ENCODE measurements at places on chromosomes 2 and 18. TPM values are rescaled to one million over a fixed set of nuclear protein-coding genes. Genes with fewer than 3 reads are reported as not detected.

GRCh38 chr18:49025426-49025766 lies 74.6 kb upstream of the SMAD7 start:
- H3K4me1 ChIP-seq: peaks cover 4% of the 10 kb centered on the region
- H3K27me3 ChIP-seq: no peaks in the 10 kb centered on the region
- H3K36me3 ChIP-seq: no peaks in the 10 kb centered on the region
- DNase-seq: no peak
- H3K27ac ChIP-seq: no peak overlapping the region

TRMT61B gene
- 21.1 TPM for polyA plus RNA-seq

UGT1A4 gene
- not detected for polyA plus RNA-seq

DUSP19 gene
- 1.1 TPM for polyA plus RNA-seq

PROKR1 gene
- polyA plus RNA-seq: not detected

DNA sequence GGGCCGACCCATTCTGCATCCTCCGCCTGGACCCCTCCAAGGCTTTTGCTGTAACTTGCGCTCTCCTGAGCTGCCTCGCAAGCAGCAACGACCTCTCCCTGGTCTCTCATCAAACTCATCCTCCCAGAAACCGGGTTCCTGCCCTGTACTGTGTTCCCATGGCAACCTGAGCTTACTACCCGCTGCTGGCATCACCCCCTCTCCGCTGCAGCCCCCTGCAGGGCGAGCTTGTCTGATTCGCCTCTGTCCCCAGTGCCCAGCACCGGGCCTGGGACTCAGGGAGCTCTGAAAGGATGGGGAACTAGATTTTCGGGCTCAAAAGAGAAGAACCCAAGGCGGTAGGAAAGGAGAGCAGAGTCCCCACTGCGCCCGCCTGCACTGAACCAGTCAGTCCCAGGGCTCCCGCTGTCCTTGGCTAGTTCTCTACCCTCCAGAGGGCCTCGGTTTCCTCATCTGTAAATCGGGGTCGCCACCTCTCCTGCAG lies 463 bp downstream of the HS1BP3 start:
- peak overlapping the region; percentile 39 for H3K27ac ChIP-seq
- H3K4me3 ChIP-seq: peak overlapping the region; percentile 83
- H3K4me1 ChIP-seq: peaks cover 7% of the 10 kb centered on the region
- peak; percentile 83 for DNase-seq
- no peaks in the 10 kb centered on the region for H3K36me3 ChIP-seq

CEP68 gene
- polyA plus RNA-seq: 10.7 TPM

GRCh38 chr2:67660871-67661270 lies 263.7 kb downstream of the ETAA1 start:
- DNase-seq: peak; percentile 61
- H3K27me3 ChIP-seq: no peaks in the 10 kb centered on the region
- H3K27ac ChIP-seq: no peak overlapping the region
- peaks cover 9% of the 10 kb centered on the region for H3K4me1 ChIP-seq
- no peak overlapping the region for H3K4me3 ChIP-seq

GRCh38 chr2:172976116-172976515 lies 99.5 kb upstream of the MAP3K20 start:
- H3K27me3 ChIP-seq: no peaks in the 10 kb centered on the region
- no peak overlapping the region for H3K4me3 ChIP-seq
- H3K4me1 ChIP-seq: no peaks in the 10 kb centered on the region
- DNase-seq: no peak
- H3K36me3 ChIP-seq: no peaks in the 10 kb centered on the region

DNA sequence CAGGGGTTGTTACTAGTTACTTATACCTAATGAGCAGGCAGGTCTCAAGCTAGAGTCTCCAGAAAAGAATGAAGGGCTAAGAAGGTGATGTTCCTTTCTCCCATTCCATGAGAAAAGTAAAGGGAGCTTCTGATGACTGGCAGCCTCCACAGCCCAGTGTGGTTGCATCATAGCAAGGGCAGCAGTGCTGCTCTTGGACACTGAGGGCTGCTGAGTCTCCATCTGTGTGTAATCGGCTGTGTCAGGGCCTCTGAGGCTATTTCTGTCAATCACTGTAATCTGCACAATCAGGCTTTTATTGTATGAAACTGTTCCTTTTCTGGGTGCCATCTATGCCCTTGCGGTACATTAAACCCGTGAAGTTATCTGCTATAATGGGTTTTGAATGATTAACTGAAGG lies 164.1 kb upstream of the FBXO11 start:
- no peak for DNase-seq
- peaks cover 4% of the 10 kb centered on the region for H3K27me3 ChIP-seq
- H3K27ac ChIP-seq: no peak overlapping the region
- no peaks in the 10 kb centered on the region for H3K36me3 ChIP-seq
- H3K4me3 ChIP-seq: no peak overlapping the region
- no peaks in the 10 kb centered on the region for H3K4me1 ChIP-seq

RAB6D gene
- 0.15 TPM for polyA plus RNA-seq

SFTPB gene
- not detected for polyA plus RNA-seq

ITPRIPL1 gene
- polyA plus RNA-seq: 0.19 TPM

SERPINB12 gene
- not detected for polyA plus RNA-seq

MROH2A gene
- not detected for polyA plus RNA-seq

DNA sequence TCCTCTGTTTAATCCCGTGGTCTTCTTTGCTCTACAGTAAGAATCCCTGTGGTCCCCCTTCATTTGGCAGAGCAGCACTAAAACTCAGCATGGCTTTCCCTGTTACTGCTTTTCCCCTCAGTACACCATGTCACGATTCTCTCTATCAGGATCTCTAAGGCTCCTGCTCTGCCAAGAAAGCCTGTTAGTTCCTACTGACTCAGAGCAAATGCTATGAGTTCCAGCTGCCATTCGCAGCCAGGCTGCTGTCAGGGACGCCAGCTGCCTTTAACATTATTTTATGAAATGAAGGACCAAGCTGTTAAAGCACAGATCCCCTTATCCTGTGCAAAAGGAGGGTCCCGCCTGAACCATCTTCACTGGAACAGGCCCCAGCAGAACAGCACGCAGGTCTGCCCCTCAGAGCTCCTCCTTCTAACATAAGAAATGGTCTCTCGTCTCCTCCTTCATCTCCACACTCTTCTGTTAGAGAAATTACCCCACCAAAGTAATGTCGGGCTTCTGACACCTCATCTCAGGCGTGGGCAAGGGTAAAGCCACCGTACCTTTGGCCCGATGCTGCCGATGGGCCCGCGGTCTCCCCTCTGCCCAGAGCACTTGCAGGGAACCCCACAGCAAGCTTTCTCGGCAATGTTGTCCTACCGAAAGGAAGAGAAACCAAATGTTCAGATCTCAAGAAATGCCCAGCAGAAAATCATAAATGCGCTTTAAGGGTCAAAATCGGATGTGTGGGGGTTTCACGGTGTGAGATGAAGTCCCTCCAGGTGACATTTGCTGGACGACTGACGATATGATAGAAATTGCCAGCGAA lies 52.6 kb downstream of the COL6A3 start:
- peak; percentile 80 for DNase-seq
- peaks cover 6% of the 10 kb centered on the region for H3K4me1 ChIP-seq
- H3K27me3 ChIP-seq: no peaks in the 10 kb centered on the region

ERMN gene
- polyA plus RNA-seq: not detected

- H3K4me1 ChIP-seq: no peaks in the 10 kb centered on the region
- H3K27ac ChIP-seq: no peak overlapping the region
- H3K36me3 ChIP-seq: no peaks in the 10 kb centered on the region
Observed at GRCh38 chr2:176432434-176432833, 163.2 kb downstream of the MTX2 start.

GRCh38 chr2:120499784-120500495 lies 154.0 kb downstream of the INHBB start:
- peaks cover 10% of the 10 kb centered on the region for H3K4me1 ChIP-seq
- peak; percentile 6 for DNase-seq
- H3K27me3 ChIP-seq: no peaks in the 10 kb centered on the region
- no peak overlapping the region for H3K4me3 ChIP-seq

- no peaks in the 10 kb centered on the region for H3K27me3 ChIP-seq
- no peaks in the 10 kb centered on the region for H3K36me3 ChIP-seq
- no peak overlapping the region for H3K4me3 ChIP-seq
- H3K27ac ChIP-seq: no peak overlapping the region
- no peak for DNase-seq
Observed at GRCh38 chr2:143148757-143149156, 19.5 kb downstream of the ARHGAP15 start.

UGT1A6 gene
- polyA plus RNA-seq: not detected

- peaks cover 31% of the 10 kb centered on the region for H3K4me1 ChIP-seq
- DNase-seq: peak; percentile 87
- no peaks in the 10 kb centered on the region for H3K27me3 ChIP-seq
- H3K36me3 ChIP-seq: no peaks in the 10 kb centered on the region
- peak overlapping the region; percentile 71 for H3K27ac ChIP-seq
- H3K4me3 ChIP-seq: no peak overlapping the region
Observed at GRCh38 chr2:187429989-187430388, 18.1 kb downstream of the CALCRL start.

ABCG8 gene
- 0.04 TPM for polyA plus RNA-seq

Measured in GM23248 (cell line).